Foreskin keratinocyte (primary cell): ENCODE measurements at places on chromosomes 7 and 10.
A peak's percentile ranks its signal among the peaks of the same experiment; 100 is the strongest.

DNA sequence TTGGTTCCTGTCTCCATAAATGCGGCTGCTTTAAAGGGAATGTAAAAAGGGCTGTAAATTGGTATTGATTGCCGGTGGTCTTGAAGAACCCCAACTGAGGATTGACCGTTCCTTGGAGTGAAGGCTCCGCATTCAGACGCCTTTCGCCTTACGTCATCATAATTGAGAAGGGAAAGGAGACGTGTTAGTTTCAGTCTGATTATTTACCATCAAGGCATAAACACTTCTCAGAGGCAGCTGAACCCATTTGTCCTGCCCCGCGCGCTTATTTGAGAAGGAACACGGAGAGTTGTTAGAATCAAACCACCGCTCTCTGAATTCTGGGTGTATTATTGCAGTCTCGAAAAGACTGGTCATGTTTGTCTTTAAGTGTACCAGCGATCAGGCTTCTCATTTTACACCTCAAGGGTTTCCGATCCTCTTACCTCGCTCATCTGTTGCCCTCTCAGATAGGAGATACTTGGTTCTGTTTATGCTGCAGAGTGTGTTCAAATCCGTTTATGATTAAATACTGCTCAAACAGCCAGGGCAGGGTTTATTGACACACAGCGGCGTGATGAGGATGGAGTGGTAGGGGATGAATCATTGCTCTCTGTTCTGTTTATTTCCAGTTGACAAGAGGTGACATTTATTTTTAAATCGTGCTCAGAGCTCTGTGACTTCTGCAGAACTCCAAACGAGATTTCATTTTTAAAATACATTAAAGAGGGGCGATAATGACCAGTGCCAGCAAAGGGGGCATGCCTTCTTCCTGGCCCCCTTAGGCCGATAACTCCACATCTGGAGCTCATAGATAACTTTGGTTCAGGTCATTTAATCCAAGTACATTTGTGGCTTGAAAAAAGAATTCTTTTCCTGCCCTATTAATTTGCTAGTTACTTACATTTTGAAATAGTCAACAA, 30.4 kb downstream of the FOXK1 start:
- DNase-seq, result no peak

GRCh38 chr10:48414778-48415177, 108.3 kb downstream of the MAPK8 start:
- DNase-seq, result peak; percentile 53

- peak; percentile 63 for DNase-seq
Observed at GRCh38 chr10:32377458-32378259, 30.7 kb upstream of the EPC1 start.

- no peak for DNase-seq
Observed at GRCh38 chr7:151010307-151011096, 13.8 kb downstream of the ATG9B start.

GRCh38 chr7:35993676-35994606, 159.1 kb upstream of the EEPD1 start:
- peak; percentile 82 for DNase-seq

- DNase-seq, result no peak
Observed at GRCh38 chr7:101332026-101332425, 10.4 kb upstream of the IFT22 start.

DNA sequence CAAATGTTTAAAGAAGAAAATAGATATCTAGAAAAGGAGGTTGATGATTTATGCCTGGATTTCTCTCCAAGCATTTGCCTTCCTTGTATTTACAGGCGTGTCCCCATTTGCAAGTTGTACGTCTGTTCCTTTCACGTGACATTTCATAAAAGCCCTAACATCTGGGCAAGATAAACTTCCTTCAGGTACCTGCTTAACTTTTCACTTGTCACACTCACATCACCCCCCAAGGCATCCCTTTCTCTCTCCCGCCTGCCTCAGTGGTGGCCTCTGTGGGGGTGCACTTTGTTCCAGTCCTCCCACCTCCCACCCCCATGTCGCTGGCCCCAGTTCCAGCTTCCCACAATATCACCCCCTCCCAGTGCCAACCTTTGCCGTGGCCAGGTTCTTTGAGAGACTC, 6.7 kb downstream of the TWIST1 start:
- DNase-seq, result no peak

DNA sequence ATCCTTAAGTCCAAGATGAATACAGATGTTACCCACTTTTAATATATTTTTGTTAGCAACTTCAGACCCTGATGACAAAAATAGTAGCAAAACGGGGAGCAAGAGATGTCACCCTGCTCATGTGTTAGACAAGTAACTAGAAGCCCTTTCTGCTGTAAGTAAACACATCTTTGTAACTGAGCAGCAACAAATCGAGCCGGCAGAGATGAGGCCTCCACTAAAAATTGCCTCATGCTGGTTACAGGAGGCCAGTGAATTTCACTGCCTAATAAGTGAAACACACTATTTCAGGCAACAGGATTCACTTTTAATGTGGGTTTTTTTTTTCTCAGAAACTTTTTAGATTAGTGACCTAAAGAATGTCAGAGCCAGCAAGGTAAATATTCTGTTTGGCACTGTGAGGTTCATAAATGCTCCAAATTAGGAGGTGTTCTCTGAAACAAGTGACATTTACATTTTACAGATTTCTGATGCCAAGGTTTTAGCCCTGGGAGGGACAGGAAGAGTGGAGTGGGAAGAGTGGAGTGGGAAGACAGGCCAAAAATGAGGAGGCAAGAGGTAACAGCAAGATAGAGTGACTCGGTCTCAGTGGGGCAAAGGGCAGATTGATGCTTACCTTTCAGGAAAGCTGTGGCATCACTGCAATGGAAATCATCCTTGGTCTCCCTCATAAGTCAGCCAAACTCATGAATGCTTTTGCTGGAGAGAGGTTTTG, 53.6 kb upstream of the LRRC17 start:
- DNase-seq, result no peak

GRCh38 chr10:6399231-6399741, 180.8 kb downstream of the PRKCQ start:
- no peak for DNase-seq

DNA sequence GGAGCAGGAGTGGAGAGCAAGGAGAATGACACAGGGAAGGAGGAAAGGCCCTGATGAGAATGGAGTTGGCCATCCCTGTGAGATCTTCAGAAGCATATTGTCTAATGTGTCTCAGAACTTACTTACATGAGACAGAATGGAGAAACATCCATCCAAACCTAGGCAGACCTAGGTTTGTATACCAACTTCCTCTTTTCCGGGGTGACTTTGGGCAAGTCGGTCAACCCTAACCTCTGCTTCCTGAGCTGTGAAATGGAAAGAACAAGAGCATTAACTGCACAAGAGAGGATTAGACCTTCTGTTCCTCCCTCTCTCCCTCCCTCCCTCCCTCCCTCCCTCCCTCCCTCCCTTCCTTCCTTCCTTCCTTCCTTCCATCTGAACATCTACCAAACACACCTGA, 4.5 kb downstream of the GHRHR start:
- no peak for DNase-seq

GRCh38 chr10:93225938-93226337, 152.2 kb downstream of the CYP26A1 start:
- DNase-seq, result no peak

- DNase-seq, result peak; percentile 53
Observed at GRCh38 chr10:113073549-113074189, 123.6 kb downstream of the TCF7L2 start.

DNA sequence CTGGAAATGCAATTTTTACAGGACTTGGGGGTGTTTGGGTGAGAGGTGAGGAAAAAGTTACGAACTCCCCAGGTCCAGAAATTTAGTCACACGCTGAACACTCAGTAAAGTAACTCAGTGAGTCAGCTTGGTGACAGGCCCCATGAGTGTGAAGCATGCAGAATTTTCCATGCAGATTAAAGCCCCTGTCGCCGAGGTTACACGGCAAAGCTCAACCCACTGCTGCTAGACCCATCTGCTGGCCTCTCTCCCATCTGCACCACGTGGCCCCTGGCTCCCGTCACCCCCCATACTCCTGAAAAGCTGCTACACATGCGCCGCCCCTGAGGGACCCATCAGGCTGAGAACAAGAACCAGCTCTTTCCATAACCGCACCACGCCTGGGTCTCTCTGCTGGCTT, 7.0 kb upstream of the MMP21 start:
- DNase-seq, result no peak

GRCh38 chr10:29757551-29758297, 123.0 kb upstream of the SVIL start:
- peak; percentile 97 for DNase-seq

DNA sequence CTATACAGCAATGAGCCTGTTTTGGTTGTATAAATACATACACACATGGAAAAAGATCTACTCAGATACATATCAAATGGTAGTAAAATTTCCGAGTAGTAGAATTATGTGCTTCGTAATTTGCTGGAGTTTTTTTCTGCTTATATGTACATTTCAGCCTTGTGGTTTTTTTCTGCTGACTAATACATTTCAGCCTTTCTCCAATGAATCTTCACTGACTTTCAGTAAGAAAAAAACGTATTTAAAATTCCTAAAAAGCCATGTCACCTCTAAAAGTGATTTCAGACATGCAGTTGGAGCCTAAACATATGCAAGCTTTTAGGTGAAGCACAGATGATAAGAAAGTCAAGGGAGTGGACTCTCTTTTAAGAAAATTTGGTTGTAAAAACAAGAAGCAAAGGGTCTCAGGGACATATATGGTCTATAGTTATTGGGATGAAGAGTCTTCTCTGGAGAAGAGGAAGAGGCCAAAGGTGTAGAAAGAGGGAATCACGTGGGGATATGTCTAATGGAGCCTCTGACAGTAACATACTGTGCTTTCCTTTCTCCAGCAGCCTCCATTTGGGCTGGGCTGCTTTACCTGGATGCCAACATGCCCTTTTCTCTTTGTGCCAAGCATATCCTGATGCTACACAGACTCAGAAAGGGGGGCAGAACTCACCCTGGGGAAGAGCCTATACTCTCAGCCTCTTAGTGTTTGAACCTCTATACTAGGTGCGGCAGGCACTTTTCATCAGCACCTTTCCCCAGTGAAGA, 2.4 kb downstream of the AMPH start:
- no peak for DNase-seq

DNA sequence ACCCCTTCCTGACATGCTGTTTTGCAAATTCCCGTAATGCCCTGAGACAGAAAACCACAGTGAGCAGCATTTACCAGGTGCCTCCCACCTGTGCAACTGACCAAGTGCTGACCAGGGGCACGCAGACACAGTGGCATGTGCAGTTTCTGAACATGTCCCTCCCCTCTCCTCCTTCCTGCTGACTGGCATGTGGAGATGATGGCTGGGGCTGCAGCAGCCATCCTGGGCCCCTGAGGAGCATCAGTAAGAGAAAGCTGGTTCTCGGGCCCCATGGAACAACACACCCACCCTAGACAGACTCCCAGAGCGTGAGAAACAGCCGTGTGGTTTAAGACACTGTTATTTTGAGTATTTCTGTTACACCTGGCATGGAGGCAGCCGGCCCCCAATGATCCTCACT, 66.2 kb upstream of the PDGFA start:
- DNase-seq, result no peak

- DNase-seq, result peak; percentile 24
Observed at GRCh38 chr7:151032936-151033863, 5.0 kb downstream of the ABCB8 start.

- DNase-seq, result no peak
Observed at GRCh38 chr7:28192786-28193585, 12.4 kb upstream of the JAZF1 start.

DNA sequence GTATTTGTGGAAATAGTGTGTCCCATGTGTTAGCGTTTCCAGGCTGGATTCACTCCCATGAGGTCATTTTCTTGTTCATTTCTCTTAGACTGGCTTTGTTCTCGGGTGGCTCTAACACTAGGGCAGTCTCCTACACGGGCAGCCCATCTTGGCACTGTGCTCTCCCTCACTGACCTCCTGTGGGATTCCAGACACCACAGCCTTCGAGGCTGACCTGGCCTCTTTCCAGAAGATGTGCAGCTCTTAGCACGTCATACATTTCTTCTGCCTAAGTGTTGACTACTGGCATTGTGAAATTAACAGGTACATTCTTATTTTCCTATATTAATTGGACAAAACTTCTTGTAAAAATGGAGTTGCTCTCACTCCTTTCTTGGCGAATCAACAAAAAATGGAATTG, 72.8 kb downstream of the INSYN2A start:
- DNase-seq, result no peak

DNA sequence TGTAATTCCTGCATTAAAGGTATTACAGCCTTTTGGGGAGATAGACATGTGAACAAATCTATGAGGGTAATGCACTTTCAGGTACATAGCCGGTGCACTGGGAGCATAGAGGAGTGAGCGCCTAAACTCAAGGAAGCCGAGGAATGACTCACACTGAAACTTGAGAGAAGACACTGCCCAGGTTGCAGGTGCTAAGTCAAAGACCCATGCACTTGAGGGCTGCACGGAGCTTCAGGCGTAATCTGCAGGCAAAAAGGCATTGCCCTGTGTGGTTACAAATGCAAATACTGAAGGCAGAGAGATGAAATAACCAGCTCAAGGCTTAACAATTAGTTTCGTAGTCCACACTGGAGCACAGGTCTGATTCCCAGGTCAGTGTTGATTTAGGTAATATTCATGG, 51.0 kb upstream of the OSBPL3 start:
- DNase-seq, result peak; percentile 56

GRCh38 chr7:120052884-120053382, 220.0 kb upstream of the KCND2 start:
- DNase-seq, result peak; percentile 89

- DNase-seq, result no peak
Observed at GRCh38 chr7:76216381-76217082, 14.8 kb downstream of the SRRM3 start.

DNA sequence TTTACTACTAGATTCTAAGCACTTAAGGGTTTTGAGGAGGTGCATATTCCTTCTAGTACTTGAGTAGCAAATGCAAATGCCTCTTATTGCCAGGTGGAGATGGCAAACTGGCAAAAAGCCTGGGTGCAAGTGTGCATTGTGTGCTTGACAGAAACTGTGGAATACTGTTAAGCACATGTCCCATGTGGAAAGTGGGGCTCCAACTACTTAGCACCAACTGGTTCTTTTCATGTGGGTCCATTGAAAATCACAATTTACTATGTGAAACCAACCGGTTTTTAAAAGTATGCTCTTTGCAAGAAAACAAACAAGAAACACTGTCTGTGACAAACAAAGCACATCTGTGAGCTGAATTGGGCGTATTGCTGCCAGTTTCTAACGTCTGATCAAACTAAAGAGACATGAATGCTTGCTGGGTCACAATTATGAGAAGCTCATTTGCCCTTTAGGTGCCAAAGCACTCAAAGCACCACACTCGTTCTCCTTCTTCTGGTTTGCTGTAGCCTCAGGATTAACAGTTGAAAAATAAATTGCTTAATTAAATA, 197.4 kb downstream of the SEMA3E start:
- DNase-seq, result no peak

DNA sequence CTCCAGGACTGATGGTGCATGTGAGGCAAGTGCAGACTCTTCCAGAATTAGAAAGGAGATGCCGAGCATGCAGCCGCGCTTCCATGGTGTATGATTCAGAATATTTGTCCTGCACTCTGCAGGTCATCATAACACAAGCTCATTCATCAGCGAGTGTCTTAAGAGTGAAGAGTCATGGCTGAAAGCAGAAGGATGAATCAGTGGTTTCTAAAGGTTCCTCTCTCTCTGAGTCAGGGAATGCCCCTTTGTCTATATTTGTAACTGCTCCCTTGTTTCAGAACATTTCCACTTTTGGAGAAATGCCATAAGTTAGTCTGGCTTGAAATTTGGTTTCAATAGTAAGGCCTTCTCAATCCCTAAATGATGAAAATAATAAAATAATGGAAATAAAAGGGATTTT, 52.3 kb downstream of the HECW1 start:
- DNase-seq, result peak; percentile 98

- no peak for DNase-seq
Observed at GRCh38 chr7:80679921-80680907, 41.8 kb downstream of the CD36 start.
